ENCODE measurements at places on chromosomes 3 and 15.

GRCh38 chr15:71294911-71295602 lies 179.8 kb downstream of the THSD4 start:
- no peak for DNase-seq

GRCh38 chr3:36381311-36381956 lies 1.1 kb downstream of the STAC start:
- DNase-seq, result no peak

DNA sequence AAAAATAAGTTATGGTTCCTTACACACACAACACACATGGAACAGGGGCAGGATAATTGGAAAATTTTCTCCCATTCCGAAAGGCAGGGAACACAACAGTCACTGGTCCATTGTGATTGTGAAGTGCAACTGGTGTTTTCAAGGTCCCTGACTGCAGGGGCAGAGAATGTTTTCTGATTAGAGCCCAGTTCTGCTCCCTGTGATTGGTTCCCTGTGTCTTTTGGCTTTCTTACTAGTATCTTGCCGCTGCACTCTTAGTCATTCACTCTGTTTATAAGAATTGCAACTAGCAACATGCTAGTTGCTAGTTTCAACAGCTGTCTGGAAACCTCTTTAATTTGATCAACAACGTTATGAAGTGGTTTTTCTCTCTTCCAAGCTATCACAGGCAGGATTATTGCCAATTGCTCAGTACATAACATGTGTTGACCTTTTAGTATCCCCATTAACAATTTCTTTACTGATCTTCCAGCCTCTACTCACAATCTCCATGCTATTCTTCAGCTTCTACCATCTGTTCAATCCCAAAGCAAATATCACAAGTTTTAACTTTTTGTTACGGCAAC lies 177.5 kb downstream of the EPHA6 start:
- DNase-seq, result no peak

DNA sequence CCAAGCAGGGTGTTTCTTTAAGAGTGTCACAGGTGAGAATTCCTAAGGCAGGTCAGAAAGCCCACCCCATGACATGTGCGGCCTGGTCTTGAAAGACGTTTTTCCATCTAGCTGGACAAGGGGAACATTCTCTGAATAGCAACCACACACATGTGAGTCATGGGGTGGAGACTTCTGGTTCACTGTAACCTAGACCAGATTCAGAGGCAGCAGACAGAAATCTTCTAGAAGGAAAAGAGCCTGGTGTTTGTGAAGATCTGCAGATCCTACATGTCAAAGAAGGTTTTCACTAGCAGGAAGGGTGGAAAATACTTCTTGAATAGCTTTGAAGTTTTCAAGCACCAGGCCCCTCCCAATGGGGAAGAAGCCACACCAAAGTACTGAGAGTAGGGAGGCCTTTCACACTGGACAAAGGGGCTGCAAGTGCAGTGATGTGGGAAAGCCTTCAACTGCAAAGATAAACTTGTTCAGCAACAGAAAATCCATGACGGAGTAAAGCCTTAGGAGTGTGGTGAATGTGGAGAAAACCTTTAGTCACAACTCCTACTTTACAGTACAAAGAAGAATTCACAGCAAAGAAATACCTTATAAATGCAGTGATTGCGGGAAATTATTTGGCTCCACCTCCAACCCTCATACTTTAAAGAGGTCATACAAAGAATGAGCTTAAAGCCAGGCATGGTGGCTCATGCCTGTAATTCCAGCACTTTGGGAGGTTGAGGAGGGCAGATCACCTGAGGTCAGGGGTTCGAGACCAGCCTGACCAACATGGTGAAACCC lies 17.6 kb downstream of the ADAM10 start:
- DNase-seq, result no peak

GRCh38 chr15:56953790-56954189 lies 35.3 kb downstream of the TCF12 start:
- no peak for DNase-seq

GRCh38 chr3:186254676-186255650 lies 107.1 kb downstream of the DGKG start:
- peak; percentile 70 for DNase-seq

- DNase-seq, result no peak
Observed at GRCh38 chr3:8837162-8837561, 67.7 kb upstream of the OXTR start.

DNA sequence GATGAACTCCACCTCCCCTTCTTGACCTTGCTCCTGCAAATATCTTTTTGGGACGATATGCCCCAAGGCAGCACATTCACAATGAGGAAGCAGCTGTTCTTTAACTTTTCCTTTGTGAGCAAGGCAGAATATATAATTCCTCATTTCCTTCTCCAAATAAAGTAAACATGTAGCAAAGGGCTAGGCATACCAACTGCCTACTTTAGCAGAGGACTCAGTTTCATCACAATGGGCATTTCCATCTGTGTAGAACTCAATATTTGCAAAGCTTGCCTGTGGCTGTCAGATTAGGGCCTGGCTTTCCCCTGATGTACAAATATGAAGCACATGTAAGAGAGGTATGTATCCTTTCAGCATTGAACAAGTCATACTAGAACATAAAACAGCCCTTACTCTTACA lies 366.9 kb downstream of the RSL24D1 start:
- no peak for DNase-seq

DNA sequence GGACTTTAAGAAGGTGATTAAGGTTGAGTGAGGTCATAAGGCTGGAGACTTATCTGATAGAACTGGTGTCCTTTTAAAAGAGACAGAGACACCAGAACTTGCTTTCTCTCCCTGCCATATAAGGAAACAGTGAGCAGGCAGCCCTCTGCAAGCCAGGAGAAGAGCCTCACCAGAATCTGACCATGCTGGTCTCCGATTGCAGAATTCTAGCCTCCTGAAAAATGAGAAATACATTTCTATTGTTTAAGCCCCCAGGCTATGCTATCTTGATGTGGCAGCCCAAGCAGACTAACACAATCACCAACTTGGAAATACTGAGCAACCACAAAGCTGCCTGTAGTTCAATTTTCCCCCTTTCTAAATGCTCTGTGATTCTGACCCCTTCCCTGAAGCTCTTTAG lies 161.4 kb upstream of the RARB start:
- no peak for DNase-seq

GRCh38 chr15:36643551-36643950 lies 64.1 kb downstream of the CDIN1 start:
- DNase-seq, result no peak

GRCh38 chr3:139284221-139284620 lies 59.6 kb upstream of the MRPS22 start:
- no peak for DNase-seq

- DNase-seq, result no peak
Observed at GRCh38 chr3:61945657-61946056, 384.3 kb downstream of the PTPRG start.

DNA sequence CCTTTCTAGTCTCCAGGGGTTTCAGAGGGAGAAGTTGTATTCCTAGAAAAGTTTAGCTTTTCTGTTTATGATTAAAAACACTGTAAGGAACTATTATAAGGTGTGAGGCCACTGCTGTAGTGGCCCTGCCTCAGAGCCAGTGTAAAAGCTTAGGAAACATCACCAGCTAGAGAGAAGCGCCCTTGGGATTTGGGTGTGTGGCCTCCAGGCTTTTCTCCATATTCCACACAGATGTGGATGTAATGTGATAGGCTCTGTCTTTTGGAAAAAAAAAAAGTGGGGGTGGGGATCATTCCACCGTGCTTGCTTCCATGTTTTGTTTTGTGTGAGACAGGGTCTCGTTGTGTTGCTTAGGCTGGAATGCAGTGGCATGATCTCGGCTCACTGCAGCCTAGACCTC lies 13.9 kb downstream of the SEC61A1 start:
- DNase-seq, result no peak

- DNase-seq, result no peak
Observed at GRCh38 chr3:45387171-45387570, 1.2 kb upstream of the LARS2 start.

DNA sequence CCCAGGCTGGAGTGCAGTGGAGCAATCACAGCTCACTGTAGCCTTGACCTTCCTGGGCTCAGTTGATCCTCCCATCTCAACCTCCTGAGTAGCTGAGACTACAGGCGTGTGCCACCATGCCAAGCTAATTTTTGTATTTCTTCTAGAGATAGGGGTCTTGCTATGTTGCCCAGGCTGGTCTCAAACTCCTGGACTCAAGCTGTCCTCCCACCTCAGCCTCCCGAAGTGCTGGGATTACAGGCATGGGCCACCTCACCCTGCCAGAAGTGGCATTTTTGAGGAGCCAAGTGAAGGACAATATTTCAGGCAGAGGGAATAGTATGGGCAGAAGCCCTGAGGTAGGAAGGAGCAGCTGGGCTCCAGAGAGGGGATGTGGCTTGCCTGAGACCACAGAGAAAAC lies 4.7 kb downstream of the ANKDD1A start:
- no peak for DNase-seq

DNA sequence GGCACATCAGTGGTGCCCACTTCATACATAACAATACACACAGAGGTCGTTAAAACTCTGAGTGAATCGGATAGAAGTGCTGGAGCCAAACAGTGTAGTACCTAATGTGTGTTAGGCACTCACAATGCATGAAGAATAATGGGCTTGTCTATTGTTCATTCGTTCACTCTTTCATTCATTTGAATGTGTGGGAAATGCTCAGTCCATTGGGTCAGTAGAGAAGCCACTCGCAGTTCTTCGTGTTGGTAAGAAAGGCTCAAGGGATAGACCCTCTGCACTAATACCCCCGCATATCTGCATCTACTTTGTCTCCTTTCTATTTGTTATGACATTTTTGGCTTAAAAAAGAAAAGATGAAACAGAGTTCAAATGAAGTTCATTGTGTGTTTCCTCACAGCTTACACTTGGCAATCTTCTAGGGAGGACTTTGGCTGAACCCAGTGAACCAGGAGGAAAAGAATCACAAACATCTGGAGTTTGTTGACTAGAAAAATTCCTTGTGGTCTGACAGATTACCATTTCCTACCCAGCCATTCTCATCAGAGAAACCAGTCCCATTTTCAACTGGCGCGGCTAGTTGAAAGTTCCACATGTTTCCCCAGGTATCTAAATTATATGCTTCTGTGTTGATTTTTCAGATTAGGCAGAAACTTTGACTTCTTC lies 32.8 kb upstream of the MFSD1 start:
- no peak for DNase-seq

DNA sequence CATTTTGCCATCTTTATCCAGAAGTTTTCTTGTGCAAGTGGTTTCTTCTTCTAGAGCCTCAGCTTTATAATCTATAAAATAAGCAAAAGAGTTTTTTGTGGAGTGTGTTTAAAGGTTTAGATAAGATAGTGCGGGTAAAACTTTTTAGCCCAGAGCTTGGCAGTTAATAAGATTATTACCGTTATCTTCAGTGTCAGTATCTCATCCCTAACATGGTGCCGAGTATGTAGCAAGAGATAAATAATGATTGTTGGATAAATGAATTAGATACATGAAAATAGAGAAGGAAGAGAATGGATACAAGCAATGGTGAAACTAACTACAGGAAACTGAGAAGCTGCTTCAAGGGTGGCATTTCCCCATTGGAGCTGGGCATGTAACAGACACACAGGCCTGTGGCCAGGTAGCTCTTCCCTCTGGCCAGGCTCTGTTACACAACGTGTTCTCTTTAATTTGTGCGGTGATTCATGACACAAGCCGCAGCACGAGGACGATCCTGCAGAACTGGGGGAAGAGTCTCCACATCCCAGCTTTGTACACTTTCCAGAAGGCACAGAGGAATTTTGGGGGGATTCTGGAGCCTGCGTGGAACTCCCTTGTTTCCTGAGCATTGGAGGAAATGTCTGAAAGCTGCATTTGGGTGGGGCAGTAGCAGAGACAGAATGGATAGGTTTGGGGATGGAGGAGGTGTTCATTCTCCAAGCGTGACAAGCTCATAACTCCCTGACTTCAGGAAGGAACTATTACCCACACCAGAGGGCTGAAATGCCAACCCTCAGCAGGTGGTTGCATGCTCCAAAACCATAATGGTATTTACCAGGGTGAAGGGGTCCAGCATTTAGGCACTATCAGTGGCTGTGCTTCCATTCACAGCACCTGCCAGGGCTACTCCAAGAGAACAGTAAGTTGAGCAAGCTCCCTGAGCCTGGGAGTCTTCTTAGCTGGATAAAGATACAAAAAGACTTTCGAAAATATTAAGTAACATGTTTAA lies 14.2 kb upstream of the ST6GAL1 start:
- no peak for DNase-seq

DNA sequence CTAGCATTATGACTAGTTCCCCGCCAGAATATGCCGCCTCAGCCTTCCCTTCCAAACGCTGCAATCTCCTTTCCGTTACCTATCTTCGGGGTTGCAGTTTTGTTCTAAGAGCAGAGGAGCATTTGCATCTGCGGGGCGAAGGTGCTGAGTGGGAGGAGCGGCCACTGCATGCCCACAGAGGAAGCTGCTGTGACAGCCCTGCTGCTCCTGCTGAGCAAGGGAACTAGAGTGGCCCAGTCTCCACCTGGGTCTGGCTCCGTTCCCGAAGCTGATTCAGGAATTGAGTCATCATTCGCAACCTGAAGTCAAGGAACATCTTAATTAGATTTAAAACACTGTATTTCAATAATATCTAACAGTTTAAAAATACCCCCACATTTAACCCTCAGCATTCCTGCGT lies 98.2 kb upstream of the TJP1 start:
- DNase-seq, result no peak

- no peak for DNase-seq
Observed at GRCh38 chr3:150627557-150627956, 24.4 kb downstream of the SELENOT start.

DNA sequence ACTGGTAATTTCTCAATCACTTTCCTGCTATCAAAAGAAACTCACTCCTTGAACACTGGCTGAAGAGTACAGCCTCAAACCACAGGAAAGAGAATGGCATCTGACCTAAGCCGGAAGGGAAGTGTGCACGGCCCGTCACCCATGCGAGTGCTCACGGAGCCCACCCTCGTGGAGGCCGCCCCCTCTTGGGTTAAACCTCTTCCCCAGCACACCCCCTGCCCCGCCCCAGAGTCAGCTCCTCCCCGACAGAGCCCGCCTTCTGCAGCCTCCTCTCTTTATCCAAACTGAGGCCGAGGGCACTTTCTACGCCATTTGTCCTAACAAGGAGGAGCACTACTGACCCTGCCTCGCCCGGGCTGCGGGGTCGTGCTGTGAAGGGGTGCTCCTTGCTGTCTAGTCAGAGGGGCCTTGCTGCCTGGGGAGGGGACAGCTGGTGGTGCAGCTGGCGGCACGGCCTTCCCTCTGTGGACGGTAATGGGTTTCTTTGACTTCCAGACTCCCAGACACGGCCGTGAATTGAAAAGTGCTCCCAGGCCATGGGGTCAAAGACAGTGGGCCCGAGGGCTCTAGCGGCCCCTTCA lies 137.7 kb downstream of the NSMCE3 start:
- no peak for DNase-seq

DNA sequence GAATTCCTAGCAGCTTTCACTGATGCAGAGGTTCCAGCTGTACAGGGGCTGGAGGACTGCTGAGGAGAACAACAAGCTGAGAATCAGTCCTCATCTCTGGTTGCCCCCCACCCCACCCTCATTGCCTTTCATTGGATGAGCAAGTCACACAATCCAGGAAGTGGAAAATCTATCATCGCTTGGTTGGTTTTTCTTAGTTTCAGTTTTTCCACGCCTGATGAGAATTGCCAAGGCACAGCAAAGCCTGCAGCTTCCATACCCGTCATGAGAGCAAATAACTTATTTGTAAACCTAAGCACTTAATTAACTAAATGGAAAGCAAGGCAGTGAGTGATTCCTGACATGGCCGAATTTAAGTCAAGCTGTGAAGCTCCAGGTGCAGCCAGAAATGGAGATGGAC lies 21.4 kb upstream of the LIPC start:
- no peak for DNase-seq

GRCh38 chr15:101254157-101255050 lies 2.6 kb upstream of the CHSY1 start:
- DNase-seq, result no peak

- DNase-seq, result no peak
Observed at GRCh38 chr3:169954142-169954756, 12.4 kb upstream of the SEC62 start.

GRCh38 chr15:77568014-77568972 lies 64.4 kb downstream of the LINGO1 start:
- no peak for DNase-seq

Measured in germinal center (tissue), 1 donor.